ENCODE measurements at places on chromosomes 6 and 20. TPM values are rescaled to one million over a fixed set of nuclear protein-coding genes. Genes with fewer than 3 reads are reported as not detected.

OPRL1 gene
- total RNA-seq, result 1.5 TPM

ANKEF1 gene
- 10.9 TPM for total RNA-seq

PBOV1 gene
- total RNA-seq, result not detected

PHACTR1 gene
- 8.6 TPM for total RNA-seq

WFDC12 gene
- total RNA-seq, result not detected

TMEM200A gene
- total RNA-seq, result 13.6 TPM

GRCh38 chr20:4519534-4519933 is 202.2 kb upstream of the PRND start:
- no peaks in the 10 kb centered on the region for H3K4me1 ChIP-seq
- no peak overlapping the region for H3K27ac ChIP-seq
- H3K27me3 ChIP-seq, result peaks cover 3% of the 10 kb centered on the region
- no peak overlapping the region for H3K4me3 ChIP-seq
- no peaks in the 10 kb centered on the region for H3K36me3 ChIP-seq
- DNase-seq, result no peak

DNA sequence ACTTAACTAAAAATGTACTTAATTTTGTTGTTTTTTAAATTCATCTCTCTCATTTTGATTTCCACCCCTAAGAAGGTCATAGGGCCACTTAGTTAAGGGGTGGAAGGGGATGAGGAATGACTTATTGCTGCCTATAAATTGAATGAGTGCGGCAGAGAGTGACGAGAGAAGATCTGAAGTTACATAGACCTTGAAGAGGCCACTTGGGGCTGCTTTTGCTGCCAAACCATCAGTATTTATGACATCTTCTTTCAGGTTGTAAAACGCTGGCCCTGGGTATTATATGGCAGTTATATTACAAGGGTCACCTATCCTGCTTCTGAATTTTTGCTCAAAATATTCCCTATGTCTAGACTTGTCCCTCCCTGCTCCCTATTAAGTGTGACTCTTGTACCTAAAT is 119.6 kb upstream of the RIMS1 start:
- no peaks in the 10 kb centered on the region for H3K27me3 ChIP-seq
- no peaks in the 10 kb centered on the region for H3K4me1 ChIP-seq
- H3K36me3 ChIP-seq, result no peaks in the 10 kb centered on the region
- no peak overlapping the region for H3K27ac ChIP-seq

GRCh38 chr6:2376429-2377355 is 131.3 kb upstream of the GMDS start:
- DNase-seq, result no peak
- no peaks in the 10 kb centered on the region for H3K27me3 ChIP-seq
- H3K36me3 ChIP-seq, result no peaks in the 10 kb centered on the region
- no peak overlapping the region for H3K4me3 ChIP-seq
- H3K4me1 ChIP-seq, result no peaks in the 10 kb centered on the region

GRCh38 chr6:105748737-105749161 is 337.4 kb upstream of the PRDM1 start:
- peaks cover 2% of the 10 kb centered on the region for H3K4me1 ChIP-seq
- peaks cover 7% of the 10 kb centered on the region for H3K27me3 ChIP-seq
- no peaks in the 10 kb centered on the region for H3K36me3 ChIP-seq
- no peak for DNase-seq

GRCh38 chr6:84093441-84094435 is 60.2 kb downstream of the MRAP2 start:
- no peaks in the 10 kb centered on the region for H3K27me3 ChIP-seq
- DNase-seq, result no peak
- H3K27ac ChIP-seq, result no peak overlapping the region

DNA sequence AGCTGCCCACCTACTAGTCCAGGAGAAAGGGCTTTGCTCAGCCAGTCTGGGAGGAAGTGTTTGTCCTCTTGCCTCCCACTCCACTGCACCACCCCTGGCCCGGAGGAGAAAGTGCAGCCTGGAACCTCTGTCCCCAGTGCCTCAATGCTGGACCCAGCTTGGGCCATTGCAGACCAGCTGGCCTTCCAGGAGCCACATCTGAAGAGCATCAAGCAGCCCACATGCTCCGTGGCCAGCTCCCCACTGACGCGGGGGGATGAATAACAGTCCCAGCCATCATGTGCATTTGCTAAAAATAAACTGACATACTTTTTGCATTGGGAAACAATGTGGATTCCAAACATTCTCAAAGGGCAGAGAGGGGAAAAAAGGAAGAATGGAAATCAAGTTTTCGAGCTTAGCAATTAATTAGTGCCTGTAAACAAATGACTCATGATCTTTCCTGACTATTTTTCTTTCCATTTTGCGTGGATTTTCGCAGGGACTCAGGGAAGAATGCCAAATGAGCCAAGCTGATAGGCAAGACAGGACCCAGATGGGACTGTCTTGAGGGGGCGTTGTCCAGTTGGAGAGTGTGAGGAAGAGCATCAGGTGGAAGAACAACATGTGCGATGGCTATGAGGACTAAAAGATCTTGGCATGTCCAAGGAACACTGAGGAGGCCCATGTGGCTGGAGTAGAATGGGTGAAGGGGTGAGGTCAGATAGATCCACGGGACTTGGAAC is 34.1 kb downstream of the CEBPB start:
- peaks cover 3% of the 10 kb centered on the region for H3K27me3 ChIP-seq
- DNase-seq, result no peak
- no peaks in the 10 kb centered on the region for H3K4me1 ChIP-seq
- no peaks in the 10 kb centered on the region for H3K36me3 ChIP-seq
- H3K4me3 ChIP-seq, result no peak overlapping the region

- H3K36me3 ChIP-seq, result no peaks in the 10 kb centered on the region
- DNase-seq, result no peak
- H3K27ac ChIP-seq, result peak overlapping the region; percentile 89
- peaks cover 8% of the 10 kb centered on the region for H3K4me1 ChIP-seq
Measured at GRCh38 chr6:155706341-155706740, 250.7 kb upstream of the NOX3 start.

- H3K4me1 ChIP-seq, result peaks cover 22% of the 10 kb centered on the region
- H3K27me3 ChIP-seq, result no peaks in the 10 kb centered on the region
- no peak for DNase-seq
- H3K4me3 ChIP-seq, result no peak overlapping the region
- no peak overlapping the region for H3K27ac ChIP-seq
- no peaks in the 10 kb centered on the region for H3K36me3 ChIP-seq
Measured at GRCh38 chr20:14197097-14197496, 140.3 kb downstream of the FLRT3 start.

GRCh38 chr6:130743175-130743574 is 84.0 kb upstream of the SMLR1 start:
- no peaks in the 10 kb centered on the region for H3K36me3 ChIP-seq
- DNase-seq, result no peak
- H3K4me3 ChIP-seq, result no peak overlapping the region

- no peak for DNase-seq
- H3K4me1 ChIP-seq, result no peaks in the 10 kb centered on the region
- H3K27me3 ChIP-seq, result no peaks in the 10 kb centered on the region
- no peak overlapping the region for H3K27ac ChIP-seq
Measured at GRCh38 chr6:164208371-164208770, 793.9 kb downstream of the QKI start.

DNA sequence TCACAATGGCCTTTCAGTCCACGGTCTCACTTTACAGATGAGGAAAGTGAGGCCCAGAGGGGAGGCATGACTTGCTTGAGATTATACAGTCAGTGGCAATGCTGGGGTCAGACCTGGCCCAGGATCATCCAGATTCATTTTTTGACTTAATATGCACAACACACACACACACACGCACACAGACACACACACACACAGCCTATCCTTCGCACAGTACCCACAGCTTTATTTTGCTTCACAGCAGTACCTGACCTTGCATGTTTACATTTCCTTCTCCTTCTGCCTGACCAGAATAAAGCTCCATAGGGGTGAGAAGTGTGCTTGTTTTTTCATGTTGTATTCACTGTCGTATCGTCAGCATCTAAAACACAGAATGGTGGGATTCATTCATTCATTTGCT is 79.8 kb downstream of the VEGFA start:
- H3K36me3 ChIP-seq, result no peaks in the 10 kb centered on the region
- peaks cover 3% of the 10 kb centered on the region for H3K27me3 ChIP-seq
- H3K4me3 ChIP-seq, result no peak overlapping the region
- DNase-seq, result no peak
- peaks cover 49% of the 10 kb centered on the region for H3K4me1 ChIP-seq

GRCh38 chr6:40492187-40492586 is 95.0 kb downstream of the LRFN2 start:
- no peak for DNase-seq
- H3K27me3 ChIP-seq, result peaks cover 32% of the 10 kb centered on the region
- no peak overlapping the region for H3K4me3 ChIP-seq
- no peaks in the 10 kb centered on the region for H3K36me3 ChIP-seq

DNA sequence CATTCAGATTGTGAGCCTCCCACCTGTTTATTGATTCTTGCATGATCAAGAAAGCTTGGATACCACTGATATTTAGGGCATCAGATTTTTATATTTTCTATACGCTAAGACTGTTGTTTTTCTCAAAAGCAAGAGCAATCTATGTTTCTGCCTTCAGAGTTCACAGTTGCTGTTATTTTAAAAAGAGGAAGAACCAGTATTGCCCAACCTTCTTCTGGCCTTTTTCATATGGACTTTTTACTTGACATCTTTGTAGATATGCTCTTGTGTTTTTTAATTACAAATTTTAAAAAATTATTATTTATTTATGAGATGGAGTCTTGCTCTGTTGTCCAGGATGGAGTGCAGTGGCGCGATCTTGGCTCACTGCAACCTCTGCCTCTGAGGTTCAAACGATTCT is 28.9 kb downstream of the SLC17A5 start:
- H3K4me1 ChIP-seq, result no peaks in the 10 kb centered on the region
- H3K27ac ChIP-seq, result no peak overlapping the region
- no peak for DNase-seq
- H3K4me3 ChIP-seq, result no peak overlapping the region

- H3K27ac ChIP-seq, result no peak within 1 kb of the TSS
- no peak for DNase-seq
- H3K36me3 ChIP-seq, result no peaks in the 10 kb centered on the region
Measured at GRCh38 chr20:23086056-23086566, at the start of gene CD93. CD93 (minus strand) TSS chr20:23086324; CDS start chr20:23086192, 132 bp downstream.

GRCh38 chr6:30944051-30944450 is 3.3 kb downstream of the MUCL3 start:
- H3K36me3 ChIP-seq, result no peaks in the 10 kb centered on the region
- no peak for DNase-seq
- H3K4me1 ChIP-seq, result peaks cover 8% of the 10 kb centered on the region
- H3K27me3 ChIP-seq, result peaks cover 17% of the 10 kb centered on the region

GRCh38 chr6:148780918-148781436 is 34.1 kb downstream of the UST start:
- H3K4me1 ChIP-seq, result peaks cover 3% of the 10 kb centered on the region
- H3K27ac ChIP-seq, result no peak overlapping the region
- no peaks in the 10 kb centered on the region for H3K36me3 ChIP-seq
- peaks cover 56% of the 10 kb centered on the region for H3K27me3 ChIP-seq
- H3K4me3 ChIP-seq, result no peak overlapping the region

- H3K27ac ChIP-seq, result no peak overlapping the region
- DNase-seq, result no peak
- no peak overlapping the region for H3K4me3 ChIP-seq
- peaks cover 15% of the 10 kb centered on the region for H3K4me1 ChIP-seq
- H3K27me3 ChIP-seq, result peaks cover 7% of the 10 kb centered on the region
Measured at GRCh38 chr6:167469672-167470071, 144.8 kb downstream of the TTLL2 start.

Measured in progenitor cell of endocrine pancreas (in vitro differentiated cells).